T-helper 17 cell (primary cell): ENCODE measurements at places on chromosomes 2 and 18.

DNA sequence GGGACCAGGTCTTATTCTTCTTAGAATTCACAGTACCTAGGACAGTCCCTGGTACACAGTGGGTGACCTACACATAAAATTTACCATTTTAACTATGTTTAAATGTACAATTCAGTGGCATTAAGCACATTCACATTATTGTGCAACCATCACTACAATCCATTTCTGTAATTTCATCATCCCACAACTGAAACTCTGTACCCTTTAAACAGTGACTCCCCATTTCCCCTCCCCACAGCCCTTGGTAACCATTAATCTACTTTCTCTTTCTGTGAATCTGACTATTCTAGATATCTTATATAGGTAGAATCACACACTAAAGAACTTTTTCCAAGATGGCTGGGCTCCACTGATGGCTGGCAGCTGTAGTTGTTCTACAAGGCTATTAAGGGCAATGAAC is 41.6 kb downstream of the GFPT1 start:
- no peak for DNase-seq
- no peak overlapping the region for H3K27ac ChIP-seq
- H3K27me3 ChIP-seq = no peaks in the 10 kb centered on the region
- H3K4me3 ChIP-seq = no peak overlapping the region

GRCh38 chr18:61606759-61607158 is 273.5 kb downstream of the CDH20 start:
- peaks cover 64% of the 10 kb centered on the region for H3K27me3 ChIP-seq
- peaks cover 3% of the 10 kb centered on the region for H3K36me3 ChIP-seq
- H3K27ac ChIP-seq = no peak overlapping the region

DNA sequence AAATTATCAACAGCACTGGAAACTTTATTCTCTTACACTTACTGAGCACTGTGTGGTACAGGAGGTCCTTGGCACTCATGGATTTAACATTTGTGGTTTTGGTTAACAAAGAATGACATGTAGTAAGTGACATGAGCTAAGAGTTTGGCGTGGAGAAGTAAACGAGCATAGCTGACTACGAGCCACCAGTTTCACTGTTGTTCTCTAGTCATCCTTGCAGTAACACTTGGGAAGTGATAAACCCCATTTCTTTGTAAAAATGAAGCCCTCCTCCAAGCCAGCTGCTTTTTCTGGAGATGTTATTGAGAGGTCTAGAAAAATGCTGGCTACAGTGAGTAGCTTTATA is 32.7 kb downstream of the QPCT start:
- H3K27ac ChIP-seq = no peak overlapping the region
- H3K36me3 ChIP-seq = no peaks in the 10 kb centered on the region
- H3K4me1 ChIP-seq = peaks cover 10% of the 10 kb centered on the region
- H3K4me3 ChIP-seq = no peak overlapping the region
- no peak for DNase-seq
- peaks cover 45% of the 10 kb centered on the region for H3K27me3 ChIP-seq

DNA sequence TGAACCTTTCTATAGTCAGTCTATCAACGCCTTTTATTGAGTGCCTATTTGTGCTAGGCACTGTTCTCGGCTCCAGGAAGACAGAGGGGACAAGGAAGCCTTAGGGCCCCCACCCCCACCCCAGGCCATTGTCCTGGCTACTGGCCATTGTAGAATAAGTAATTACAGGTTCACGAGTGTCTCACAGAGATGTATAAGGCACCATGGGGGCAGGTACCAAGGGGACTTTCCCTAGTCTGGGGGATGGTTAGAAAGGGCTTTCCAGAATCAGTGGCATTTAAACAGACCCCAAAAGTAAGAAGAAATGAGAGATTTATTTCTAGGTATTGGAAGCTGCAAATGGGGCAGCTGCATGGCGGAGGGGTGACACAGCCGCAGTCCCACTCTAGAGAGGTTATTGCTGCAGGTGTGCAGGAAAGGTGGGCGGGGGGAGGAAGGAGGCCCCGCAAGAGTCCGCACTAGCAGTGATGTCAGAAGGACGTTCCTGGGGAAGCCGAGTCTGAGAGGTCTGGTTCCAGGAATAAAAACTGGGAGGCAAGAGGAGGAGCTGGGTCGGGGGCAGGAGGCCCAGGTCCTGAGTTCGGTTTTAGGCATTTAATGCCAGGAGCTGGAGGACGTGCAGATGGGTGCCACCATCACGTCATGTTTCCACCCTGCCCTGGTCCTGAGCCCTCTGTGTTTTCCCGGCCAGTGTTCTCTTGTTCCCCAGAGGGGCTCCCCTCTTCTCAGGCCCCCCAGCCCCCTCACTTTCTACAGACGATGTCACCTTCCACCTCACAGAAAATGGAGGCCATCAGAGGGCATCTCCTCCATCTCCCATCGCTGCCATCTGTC is 30.5 kb downstream of the FOSL2 start:
- H3K4me3 ChIP-seq = peak overlapping the region; percentile 85
- peaks cover 34% of the 10 kb centered on the region for H3K4me1 ChIP-seq
- no peaks in the 10 kb centered on the region for H3K27me3 ChIP-seq
- peaks cover 3% of the 10 kb centered on the region for H3K36me3 ChIP-seq

- H3K4me1 ChIP-seq = no peaks in the 10 kb centered on the region
- no peak overlapping the region for H3K4me3 ChIP-seq
- no peak for DNase-seq
These were observed 65.7 kb upstream of the CNGA3 start for GRCh38 chr2:98280376-98281102.

GRCh38 chr2:105125428-105125827 is 87.6 kb downstream of the MRPS9 start:
- DNase-seq = no peak
- H3K4me1 ChIP-seq = no peaks in the 10 kb centered on the region
- no peak overlapping the region for H3K4me3 ChIP-seq
- H3K36me3 ChIP-seq = no peaks in the 10 kb centered on the region
- H3K27me3 ChIP-seq = peaks cover 30% of the 10 kb centered on the region
- H3K27ac ChIP-seq = no peak overlapping the region

DNA sequence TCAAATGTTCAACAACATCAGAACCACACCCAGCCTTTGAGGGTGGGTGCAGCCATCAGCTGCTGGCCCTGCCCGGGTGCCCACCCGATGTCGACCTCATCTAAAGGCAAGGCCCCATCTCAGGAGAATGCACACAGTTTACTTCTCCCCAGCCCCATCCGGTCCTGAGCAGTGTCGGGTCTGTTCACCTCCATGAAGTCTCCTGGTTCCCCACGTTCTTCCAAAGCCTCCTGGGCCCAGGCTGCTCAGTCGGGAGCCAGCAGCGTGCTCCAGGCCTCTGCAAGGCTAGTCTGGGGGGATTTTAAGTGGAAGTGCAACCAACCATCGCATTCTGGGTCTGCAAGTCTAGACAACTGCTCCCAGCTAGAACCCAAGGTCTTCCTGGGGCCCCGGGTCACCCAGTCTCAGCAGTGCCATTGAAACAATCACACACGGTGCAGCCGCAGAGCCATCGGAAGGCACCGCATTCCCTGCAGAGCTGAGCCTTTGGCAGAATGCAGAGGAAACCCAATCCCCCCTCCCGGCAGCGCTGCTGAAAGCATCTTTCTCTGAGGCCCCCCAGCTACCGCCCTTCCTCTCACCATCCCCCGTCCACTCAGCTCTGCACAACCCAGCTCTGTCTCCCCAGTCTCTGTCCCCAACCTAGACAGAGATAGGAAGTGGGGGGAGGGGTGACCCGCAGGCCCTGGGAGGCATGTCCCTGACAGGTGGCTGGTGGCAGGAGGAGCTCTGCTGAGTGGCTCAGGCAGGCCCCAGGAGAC is 8.5 kb downstream of the ESPNL start:
- peak; percentile 2 for DNase-seq
- no peak overlapping the region for H3K4me3 ChIP-seq
- peaks cover 4% of the 10 kb centered on the region for H3K4me1 ChIP-seq
- H3K27ac ChIP-seq = no peak overlapping the region
- H3K36me3 ChIP-seq = no peaks in the 10 kb centered on the region

- no peaks in the 10 kb centered on the region for H3K4me1 ChIP-seq
- DNase-seq = no peak
- H3K27ac ChIP-seq = no peak overlapping the region
- H3K36me3 ChIP-seq = no peaks in the 10 kb centered on the region
- no peaks in the 10 kb centered on the region for H3K27me3 ChIP-seq
These were observed 21.0 kb upstream of the PDE1A start for GRCh38 chr2:182447863-182448262.

DNA sequence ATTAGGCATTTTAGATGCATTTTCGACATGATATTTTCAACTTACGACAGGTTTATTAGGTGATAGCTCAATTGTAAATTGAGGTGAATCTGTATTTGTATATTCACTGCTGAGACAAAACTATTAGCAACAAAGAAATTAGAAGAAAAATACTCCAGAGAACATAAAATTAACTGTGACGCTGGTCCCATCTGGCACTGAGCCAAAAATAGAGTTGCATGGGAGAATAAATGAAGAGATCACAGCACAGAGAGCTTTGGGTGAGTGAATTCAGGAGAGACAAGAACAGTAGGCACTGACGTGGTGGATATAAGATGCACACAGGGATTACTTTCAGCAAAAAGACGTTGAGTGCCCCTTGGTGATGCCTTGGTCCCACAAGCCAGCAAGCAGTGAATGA is 306.2 kb upstream of the RAB6C start:
- no peak overlapping the region for H3K27ac ChIP-seq
- H3K36me3 ChIP-seq = no peaks in the 10 kb centered on the region
- H3K27me3 ChIP-seq = peaks cover 12% of the 10 kb centered on the region

- no peak overlapping the region for H3K4me3 ChIP-seq
- H3K27me3 ChIP-seq = peaks cover 56% of the 10 kb centered on the region
- H3K4me1 ChIP-seq = peaks cover 7% of the 10 kb centered on the region
- H3K36me3 ChIP-seq = no peaks in the 10 kb centered on the region
- no peak for DNase-seq
These were observed 14.6 kb downstream of the KCNF1 start for GRCh38 chr2:10926191-10926820.

- H3K4me3 ChIP-seq = no peak overlapping the region
- H3K27me3 ChIP-seq = peaks cover 51% of the 10 kb centered on the region
- no peak for DNase-seq
- peaks cover 4% of the 10 kb centered on the region for H3K4me1 ChIP-seq
- H3K27ac ChIP-seq = no peak overlapping the region
- no peaks in the 10 kb centered on the region for H3K36me3 ChIP-seq
These were observed 1.9 kb downstream of the NTSR2 start for GRCh38 chr2:11667866-11668637.

DNA sequence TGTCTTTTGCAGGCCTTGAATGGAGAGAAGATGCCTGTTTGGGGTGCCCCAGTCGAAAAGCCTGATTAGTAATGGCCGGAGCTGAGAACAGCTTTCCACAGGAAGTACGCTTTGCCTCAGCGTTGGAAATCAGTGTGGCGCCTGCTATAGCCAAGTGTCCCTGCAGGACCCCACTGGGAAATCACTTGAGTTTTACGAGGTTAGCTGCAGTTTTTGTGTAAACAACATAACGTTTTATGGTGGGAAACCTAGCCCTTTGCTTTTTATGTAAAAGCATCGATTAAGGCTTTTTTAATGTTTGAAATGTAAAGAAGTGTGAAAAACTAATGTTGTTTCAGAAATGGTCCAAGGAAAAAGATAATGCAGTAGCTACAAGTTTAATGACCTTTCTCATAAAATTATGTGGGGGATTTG is 234.2 kb downstream of the TTC32 start:
- peaks cover 53% of the 10 kb centered on the region for H3K27me3 ChIP-seq
- H3K4me1 ChIP-seq = no peaks in the 10 kb centered on the region
- no peak overlapping the region for H3K4me3 ChIP-seq
- H3K27ac ChIP-seq = no peak overlapping the region
- H3K36me3 ChIP-seq = peaks cover 2% of the 10 kb centered on the region
- no peak for DNase-seq

GRCh38 chr2:39780825-39781600 is 2.0 kb upstream of the THUMPD2 start:
- H3K27me3 ChIP-seq = peaks cover 12% of the 10 kb centered on the region
- H3K36me3 ChIP-seq = no peaks in the 10 kb centered on the region
- peak overlapping the region; percentile 86 for H3K27ac ChIP-seq
- no peak for DNase-seq
- H3K4me3 ChIP-seq = peak overlapping the region; percentile 96

GRCh38 chr2:33518929-33519328 is 42.5 kb downstream of the RASGRP3 start:
- peaks cover 5% of the 10 kb centered on the region for H3K36me3 ChIP-seq
- H3K27me3 ChIP-seq = no peaks in the 10 kb centered on the region
- H3K4me3 ChIP-seq = no peak overlapping the region
- no peak overlapping the region for H3K27ac ChIP-seq

DNA sequence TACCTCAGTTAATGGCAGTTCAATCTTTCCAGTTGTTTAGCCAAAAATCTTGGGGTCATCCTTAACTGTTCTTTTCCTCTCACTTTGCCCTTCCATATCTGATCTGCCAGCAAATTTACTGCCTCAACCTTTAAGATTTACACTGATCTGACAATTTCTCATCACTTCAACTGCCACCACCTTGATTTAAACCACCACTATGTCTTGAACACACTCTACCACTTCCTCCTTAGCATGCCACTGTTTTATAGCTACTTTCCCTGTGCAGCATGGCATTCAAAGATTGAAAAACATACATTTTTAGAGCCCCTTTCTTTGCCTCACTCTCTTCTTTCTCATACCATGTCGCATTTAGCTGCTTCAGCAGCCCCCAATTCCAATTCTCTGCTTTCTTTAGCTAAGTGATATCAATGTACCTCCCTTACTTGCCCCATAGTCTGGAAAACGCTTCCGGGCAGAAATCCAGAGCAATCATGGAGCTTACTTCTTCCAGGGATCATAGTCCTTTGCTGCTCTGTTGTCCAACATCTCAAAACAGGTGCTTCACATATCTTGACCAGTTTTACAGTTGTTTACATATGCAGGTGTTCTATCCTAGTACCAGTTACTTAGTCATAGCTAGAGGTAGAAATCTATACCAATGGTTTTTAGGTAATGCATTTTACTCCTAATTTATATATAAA is 10.9 kb downstream of the PGAP1 start:
- peak overlapping the region; percentile 75 for H3K27ac ChIP-seq
- no peak for DNase-seq
- peaks cover 9% of the 10 kb centered on the region for H3K36me3 ChIP-seq
- H3K27me3 ChIP-seq = no peaks in the 10 kb centered on the region
- H3K4me3 ChIP-seq = peak overlapping the region; percentile 63

DNA sequence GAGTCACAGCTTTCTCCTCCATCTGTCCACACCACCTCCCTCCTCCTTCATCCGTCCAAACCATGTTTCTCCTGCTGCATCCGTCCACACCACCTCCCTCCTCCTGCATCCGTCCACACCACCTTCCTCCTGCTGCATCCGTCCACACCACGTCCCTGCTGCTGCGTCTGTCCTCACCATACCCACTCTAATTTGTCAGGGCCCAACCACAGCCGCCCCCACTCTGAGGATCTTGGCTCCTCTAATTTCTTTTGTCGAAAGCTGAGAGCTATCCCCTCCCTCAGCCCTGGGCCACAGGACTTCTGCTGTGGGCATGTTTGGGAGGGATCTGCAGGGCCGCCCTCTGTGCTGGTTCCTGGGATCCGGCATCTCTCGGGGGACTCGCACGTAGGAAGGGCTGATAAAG is 67.4 kb downstream of the TPO start:
- no peak overlapping the region for H3K27ac ChIP-seq
- no peak for DNase-seq
- peaks cover 4% of the 10 kb centered on the region for H3K27me3 ChIP-seq
- H3K4me1 ChIP-seq = peaks cover 10% of the 10 kb centered on the region

- no peak overlapping the region for H3K27ac ChIP-seq
- DNase-seq = no peak
- H3K27me3 ChIP-seq = peaks cover 7% of the 10 kb centered on the region
- H3K36me3 ChIP-seq = peaks cover 2% of the 10 kb centered on the region
These were observed 246.6 kb downstream of the EIPR1 start for GRCh38 chr2:3130889-3131635.
